ENCODE measurements at places on chromosomes 5 and 9.

DNA sequence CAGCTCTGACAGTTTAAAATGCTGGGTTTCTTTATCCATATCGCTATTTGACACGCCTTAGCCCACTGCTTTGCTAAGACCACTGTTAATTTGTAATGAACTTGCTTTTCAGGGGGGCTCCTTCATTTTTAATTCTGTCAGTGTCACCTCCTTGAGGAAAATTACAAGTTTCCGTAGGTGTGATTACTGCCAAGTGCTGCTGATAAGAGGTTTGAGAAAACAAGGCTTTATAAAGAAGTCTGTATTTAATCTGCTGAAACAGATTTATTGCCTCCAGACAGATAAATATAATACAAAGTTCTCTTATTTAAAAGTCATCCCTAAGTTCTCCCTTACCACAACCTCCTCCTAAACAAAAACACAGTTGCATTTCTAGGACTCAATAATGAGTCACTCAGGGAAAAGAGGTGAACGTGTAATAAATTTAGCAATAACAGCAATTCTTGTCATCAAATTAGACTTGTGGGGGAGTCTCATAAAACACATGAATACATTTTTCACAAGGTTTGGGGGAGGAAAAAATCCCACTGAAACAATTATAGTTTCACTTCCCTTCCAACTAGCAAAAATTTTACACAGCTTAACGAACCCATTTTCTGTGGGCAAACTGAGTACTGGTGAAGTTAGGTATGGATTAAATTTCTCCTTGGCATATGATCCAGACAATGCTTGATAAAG, 72.8 kb downstream of the MAPKAP1 start:
- no peak for DNase-seq

- no peak for DNase-seq
Measured at GRCh38 chr9:88890546-88890945, 100.7 kb upstream of the S1PR3 start.

GRCh38 chr9:80928697-80929096, 760.6 kb downstream of the TLE1 start:
- DNase-seq = no peak

GRCh38 chr9:462121-462520, 247.5 kb downstream of the DOCK8 start:
- DNase-seq = no peak

- DNase-seq = no peak
Measured at GRCh38 chr5:39928709-39929108, 503.9 kb upstream of the DAB2 start.

DNA sequence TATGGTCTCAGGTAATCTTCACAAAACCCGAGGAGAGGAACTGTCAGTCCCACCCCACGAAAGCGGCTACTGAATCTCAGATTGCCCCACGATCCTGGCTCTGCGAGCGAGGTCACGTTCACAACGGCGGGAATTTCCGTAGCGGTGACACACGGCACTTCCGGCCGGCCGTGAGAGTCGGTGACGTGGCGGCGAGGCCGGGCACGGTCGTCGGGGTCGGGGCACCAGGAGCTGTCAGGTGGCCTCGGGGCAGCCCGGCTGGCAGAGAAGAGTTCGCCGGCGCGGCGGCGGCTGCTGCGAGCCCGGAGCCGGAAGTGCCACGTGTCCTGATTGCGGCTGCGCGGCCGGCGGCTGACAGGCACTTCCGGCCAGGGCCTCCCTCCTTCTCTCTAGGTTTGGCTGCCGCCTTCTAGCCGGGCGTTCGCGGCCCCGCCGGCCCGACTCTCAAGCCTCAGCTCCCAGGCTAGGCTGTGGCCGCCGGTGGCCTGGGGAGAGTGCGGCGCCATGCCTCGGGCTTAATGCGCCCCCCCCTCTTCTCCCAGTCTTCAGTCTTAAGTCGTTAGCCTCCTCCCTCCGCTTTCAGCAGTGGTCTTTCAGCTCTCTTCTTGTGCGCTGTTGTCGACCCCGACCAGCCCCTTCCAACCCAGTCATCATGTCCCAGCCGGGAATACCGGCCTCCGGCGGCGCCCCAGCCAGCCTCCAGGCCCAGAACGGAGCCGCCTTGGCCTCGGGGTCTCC, at the start of gene SEC24A:
Gene SEC24A (plus strand): TSS at position 361 of the 738 bp plus-strand sequence. CDS start 292 bp downstream, at position 653.
- peak; percentile 86 for DNase-seq

DNA sequence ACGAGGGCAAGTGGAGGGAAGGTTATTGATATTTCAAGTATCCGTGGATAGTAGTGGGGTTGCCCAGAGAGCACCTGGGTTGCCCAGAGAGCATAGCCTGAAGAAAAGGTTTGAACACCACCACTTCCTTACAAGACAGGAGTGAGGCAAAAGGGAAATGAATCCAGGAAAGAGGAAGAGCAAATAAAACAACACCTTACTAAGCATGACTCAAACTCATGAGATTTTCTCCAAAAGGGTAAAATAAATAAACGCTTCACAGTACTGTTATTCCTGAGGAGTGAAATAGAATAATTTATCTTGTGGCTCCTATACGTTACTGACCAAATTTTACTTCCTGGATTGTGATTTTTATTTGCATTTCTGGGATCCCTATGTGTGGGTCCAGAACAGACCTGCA, 65.2 kb upstream of the PTPRD start:
- no peak for DNase-seq

- DNase-seq = no peak
Measured at GRCh38 chr5:37860206-37860605, 20.4 kb upstream of the GDNF start.

GRCh38 chr5:20618340-20618739, 630.3 kb upstream of the CDH18 start:
- no peak for DNase-seq

- no peak for DNase-seq
Measured at GRCh38 chr5:66633754-66634153, 37.6 kb downstream of the MAST4 start.

DNA sequence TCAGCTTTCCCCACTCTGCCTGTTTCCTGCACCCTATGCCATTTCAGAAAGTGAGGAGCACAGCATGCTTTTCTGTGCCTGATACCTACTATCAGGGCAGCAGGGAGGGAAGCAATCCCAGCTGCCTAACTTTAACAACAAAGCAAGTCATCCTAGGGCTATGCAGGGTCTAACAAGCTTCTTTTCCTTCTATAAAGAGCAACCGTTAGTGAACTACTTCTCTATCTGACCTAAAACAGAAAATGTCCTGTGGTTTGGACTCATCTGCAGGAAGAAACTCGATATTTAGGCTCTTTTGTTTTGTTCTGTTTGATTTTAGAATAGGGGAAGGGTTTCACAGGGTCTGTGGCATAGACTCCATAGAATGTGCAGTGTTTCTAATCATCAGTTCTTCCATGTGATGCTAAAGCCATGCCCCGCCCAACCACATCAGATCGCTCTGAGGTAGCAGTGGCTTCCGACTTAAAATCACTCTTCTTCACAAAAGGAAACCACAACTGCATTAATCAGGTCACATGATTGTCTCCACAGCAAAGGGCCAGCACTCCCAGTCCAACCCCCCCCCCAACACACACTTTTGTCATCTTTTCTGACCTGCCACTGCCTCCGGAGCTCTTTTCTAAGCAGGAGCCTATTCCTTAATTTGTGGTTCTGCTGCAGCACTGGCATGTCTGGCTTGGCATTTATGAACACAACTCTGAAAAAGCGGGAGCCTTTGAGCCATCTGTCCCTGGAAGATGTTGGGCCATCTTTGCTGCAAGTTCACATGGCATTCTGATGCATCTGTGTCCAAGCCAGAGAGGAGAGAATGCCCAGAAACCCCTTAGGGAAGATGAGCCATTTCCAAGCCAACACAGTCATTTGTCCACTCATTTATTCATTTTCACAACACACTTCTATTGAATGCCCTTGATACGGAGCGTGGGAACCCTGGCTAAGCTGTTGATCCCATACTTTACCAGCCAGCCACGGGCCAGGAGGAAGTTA, 71.6 kb downstream of the CFAP90 start:
- no peak for DNase-seq
